ENCODE measurements at places on chromosomes 7 and 10.

- DNase-seq = peak; percentile 17
Observed at GRCh38 chr7:123865517-123866117, 20.6 kb downstream of the HYAL4 start.

DNA sequence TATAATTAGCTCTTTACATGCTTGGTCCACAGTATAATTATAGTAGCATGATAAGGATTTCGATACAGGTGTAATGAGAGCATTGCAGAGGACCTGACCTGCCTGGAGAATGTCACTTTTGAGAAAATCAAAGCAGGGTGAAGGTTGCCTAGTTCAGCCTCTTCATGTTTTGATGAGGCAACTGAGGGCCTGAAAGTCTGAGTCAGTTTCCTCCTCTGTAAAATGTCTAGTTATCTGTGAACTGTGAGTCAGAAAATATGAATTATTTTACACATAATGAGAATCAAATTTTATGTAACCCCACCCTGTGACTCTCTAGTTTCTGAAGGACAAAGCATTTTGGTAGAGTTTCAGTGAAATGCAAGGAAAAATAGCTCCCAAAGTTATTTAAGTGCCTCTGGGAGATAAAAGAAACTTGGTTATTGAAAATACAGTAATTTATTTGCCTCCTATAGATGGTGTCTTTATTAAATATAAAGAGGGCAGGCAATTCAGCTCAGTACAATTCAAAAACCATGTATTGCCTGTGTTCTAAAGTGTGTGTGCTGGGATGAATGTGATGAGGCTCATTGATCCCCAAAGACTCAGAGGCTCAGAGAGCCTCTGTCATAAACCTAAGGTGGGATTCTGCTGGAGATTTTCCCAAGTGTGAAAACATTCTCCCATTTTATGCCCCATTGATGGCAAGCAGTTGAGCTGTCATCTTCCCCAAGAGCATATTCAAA lies 37.3 kb upstream of the SAMD9L start:
- no peak for DNase-seq

- DNase-seq = peak; percentile 21
Observed at GRCh38 chr7:33903791-33904680, 1.3 kb upstream of the BMPER start.

DNA sequence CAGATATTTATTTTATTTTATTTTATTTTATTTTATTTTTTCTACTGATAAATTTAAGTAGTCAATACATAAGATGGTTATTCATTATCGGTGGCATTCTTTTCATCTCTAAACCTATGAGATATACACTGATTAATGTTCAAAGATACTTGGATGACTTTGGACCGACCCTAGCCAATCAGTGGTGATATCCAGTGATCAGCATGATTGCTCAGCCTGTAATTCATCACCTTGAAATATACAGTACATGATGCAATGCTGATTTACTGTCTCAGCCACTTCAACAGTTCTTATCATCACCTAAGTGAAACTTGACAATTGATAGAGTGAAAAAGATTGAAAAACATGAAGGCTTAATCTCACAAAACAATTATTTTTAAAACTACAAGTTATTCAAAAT lies 1651.0 kb downstream of the REEP3 start:
- DNase-seq = no peak

DNA sequence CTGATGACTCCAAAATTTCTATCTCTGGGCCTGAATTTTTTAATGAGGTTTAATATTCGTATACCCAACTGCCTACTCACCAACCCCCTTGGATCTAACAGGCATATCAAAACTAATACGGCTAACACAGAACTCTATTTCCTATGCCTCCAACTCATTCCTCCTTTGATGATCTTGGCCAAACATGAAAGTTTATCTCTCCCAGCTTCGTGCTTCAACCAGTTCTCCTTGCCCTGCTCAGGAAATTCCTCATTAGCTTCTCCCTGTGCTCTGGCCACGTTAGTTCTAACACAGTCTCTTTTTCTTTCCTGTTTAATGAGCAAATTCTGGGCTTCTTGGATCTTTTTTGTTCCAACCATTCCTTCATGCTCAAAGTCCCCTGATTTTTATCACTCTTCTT lies 138.9 kb upstream of the PTN start:
- no peak for DNase-seq

GRCh38 chr7:134513169-134513752 lies 14.1 kb upstream of the AKR1B10 start:
- peak; percentile 35 for DNase-seq

DNA sequence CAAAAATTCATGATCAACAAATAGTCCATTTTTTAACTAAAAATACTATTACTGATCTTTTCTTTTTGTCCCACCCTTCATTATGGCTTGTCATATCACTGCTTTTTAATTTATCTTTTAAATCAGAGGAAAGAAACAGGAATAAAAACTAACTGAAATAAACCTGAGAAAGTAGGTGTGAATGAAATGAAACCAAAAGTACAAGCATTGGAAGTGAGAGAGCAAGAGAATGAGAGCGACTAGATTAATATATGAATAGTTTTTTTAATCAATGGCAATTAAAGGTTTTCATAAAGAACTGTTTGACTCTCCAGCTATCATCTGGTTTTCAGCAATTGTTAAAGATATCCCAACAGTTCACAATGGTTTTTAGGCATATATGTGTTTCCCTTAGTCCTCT lies 137.8 kb downstream of the SPAG6 start:
- DNase-seq = no peak

GRCh38 chr10:130746311-130746710 lies 565.2 kb downstream of the TCERG1L start:
- no peak for DNase-seq

DNA sequence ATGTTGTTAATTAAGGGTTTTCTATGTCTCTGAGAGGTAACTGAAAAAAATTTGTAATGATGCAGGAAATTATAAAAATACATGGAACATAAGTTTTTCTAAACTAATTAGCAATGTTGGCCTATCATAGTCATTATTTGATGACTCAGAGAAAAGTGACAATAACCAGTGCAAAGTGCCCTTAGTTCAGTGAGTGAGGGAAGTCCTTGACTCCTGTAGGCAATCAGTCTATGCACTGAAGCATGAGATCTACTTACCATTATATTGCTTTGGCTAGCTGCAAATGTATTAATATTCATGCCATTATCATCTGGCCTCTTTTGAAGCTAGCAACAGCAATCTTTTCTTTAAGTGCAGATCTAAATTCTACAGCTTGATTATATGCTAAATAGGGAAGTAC lies 40.6 kb downstream of the CCDC172 start:
- DNase-seq = no peak

- no peak for DNase-seq
Observed at GRCh38 chr10:44517635-44518034, 132.7 kb upstream of the CXCL12 start.

- DNase-seq = no peak
Observed at GRCh38 chr10:131977323-131978096, 4.2 kb downstream of the BNIP3 start.

- no peak for DNase-seq
Observed at GRCh38 chr10:98364432-98365102, 50.4 kb downstream of the PYROXD2 start.

DNA sequence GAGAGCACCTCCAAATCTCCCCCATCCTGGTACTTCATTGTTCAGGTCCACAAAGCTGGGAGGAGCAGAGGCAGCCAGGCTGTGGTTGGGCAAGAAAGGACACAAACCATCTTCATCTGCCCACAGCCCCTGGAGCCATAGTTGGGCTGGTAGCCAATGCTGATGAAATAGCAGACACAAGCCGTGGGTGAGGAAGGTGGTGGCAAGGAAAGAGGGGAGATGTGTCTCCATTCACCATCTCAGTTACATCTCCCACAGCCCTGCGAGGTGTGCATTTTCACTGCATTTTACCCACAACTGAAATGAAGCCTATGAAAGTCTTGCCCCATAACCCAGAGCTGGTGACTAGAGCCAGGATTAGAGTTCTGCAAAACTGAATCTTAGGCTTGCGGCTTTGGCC lies 35.0 kb downstream of the PIK3AP1 start:
- DNase-seq = no peak

GRCh38 chr7:64747802-64748201 lies 46.4 kb upstream of the ZNF138 start:
- no peak for DNase-seq

DNA sequence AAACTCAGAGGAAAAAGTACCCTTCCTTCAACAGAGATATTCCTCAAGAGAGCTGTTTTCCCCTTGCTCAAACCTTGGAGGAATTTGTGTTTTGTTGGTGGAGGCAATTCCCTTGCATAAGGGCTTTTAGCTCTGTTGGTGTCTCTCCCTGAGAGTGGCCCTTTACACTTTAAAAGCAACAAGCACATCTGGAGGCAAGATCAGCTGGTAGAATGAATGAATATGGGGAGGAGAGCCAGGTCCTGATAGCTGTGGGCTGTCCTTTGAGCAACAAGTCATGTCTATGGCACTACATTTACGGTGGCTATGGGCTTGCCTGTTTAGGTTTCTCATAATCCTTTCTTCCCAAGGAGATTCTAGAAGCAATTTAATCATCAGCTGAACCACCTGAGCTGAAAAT lies 384.0 kb downstream of the SORCS3 start:
- no peak for DNase-seq

DNA sequence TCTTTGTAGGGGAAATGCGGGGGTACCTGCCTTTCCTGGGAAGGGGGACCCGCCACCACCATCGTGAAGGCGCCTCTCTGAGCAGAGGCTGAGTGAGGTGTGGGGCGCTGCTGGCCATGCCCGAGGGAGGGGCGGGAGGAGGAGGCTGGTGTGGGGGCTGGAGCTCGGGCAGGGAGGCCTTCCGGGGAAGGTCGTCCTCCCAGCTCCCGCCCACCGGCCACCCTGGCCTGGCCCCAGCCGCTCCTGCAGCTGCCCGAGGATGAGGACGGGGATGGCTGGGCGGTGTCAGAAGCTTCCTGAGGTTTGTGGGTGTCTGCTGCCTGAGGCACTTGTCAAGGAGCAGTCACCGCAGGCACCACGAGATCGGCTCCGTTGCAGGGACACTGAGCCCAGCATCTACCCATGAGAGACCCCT lies 11.4 kb downstream of the PWWP2B start:
- DNase-seq = no peak

DNA sequence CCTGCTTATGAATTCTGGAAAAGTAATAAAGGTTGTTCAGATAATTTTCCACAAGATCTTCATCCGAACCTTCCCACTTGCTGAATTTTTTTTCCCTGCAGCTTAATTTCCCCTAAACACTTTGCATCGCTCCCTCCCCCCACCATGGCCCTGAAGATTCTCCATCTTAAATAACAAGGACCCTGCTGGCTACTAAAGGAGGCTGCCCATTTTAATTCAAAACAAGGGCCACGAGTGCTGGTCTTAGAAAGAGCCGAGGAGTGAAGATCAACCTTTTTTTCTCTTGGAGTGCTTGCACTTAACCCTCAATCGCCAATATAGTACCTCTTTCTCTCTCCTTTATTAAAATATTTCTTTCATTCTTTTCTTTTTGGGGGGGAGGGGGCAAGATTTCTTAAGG lies 9.2 kb upstream of the SP8 start:
- DNase-seq = no peak

- no peak for DNase-seq
Observed at GRCh38 chr7:7476381-7476780, 59.3 kb downstream of the COL28A1 start.

GRCh38 chr7:74078461-74078860 lies 5.1 kb upstream of the LIMK1 start:
- DNase-seq = no peak

DNA sequence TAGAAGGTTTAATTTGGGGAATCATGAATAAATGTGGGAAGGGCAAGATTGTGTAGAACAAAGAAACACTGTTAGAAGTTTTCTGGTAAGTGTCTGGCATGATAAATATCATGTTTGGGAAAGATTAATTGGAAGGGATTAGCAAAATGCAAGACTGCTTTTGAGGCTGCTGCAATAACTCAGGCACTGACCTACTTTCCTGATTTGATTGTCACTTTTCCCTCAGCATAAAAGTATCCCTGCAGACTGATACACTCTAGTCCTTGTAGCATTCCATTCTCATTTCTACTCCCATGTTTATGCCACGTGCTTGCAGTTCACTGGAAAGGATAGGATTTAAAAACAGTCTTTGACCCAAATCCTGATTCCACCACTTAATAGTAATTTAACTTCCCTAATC lies 303.3 kb upstream of the SEMA3A start:
- no peak for DNase-seq

- no peak for DNase-seq
Observed at GRCh38 chr10:54808186-54808935, 7.3 kb upstream of the PCDH15 start.

DNA sequence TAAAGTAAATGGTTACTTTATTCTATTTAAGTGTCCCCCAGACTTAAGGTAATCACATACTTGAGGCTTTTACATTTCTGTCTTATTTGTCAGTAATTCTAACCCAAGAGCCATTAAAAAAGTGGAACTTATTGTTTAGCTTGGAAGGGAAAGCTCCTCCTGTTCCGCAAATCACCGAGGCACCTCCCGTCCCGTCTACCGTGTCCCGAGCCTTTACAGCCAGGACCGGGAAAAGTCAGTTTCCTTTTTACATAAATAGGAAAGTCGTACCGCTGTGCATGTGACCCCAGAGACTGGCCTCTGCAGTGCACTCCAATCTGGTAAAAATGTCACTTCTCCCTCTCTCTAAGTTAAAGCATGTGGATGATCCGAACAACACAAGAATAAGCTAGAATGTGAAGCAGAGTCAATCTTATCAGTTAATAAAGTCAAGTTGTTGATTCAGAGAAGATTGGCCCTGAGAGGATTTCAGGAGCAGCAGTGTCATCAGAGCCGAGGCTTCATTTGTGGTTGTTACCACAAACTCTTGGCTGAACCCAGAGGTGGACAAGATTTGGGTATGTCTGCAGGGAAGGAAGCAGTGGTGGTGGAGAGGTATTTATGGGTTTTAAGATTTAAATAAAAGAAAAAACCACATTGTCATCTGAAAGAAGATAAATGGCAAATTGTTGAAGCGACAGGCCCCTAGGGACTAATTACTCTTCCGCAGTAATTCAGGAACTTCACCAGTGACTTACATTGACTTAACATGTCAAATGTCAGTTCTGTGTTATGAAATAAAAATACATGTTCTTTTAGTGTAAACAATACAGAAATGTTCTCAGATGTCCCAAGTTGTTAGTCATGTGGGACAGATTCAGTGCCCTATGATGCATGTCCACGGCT lies 316.6 kb upstream of the ZNF32 start:
- DNase-seq = no peak

DNA sequence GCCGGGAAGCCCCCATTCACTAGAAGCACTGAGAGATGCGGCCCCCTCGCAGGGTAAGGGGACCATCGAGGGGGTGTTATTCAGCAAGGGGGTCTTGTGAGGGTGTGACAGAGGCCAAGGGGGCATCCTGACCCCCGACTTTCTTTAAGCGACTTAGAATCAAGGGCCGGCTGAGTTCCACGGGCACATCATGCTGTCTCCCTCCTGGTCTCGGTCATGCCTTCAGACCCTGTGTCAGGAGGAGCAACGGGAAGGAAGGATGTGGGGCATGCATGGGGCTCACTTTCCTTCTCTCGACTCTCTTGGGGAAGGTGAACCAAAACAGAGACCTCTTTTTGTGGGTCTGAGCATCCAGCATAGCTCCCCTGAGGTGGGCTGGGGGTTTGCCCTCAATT lies 2.5 kb downstream of the ACSL5 start:
- no peak for DNase-seq

DNA sequence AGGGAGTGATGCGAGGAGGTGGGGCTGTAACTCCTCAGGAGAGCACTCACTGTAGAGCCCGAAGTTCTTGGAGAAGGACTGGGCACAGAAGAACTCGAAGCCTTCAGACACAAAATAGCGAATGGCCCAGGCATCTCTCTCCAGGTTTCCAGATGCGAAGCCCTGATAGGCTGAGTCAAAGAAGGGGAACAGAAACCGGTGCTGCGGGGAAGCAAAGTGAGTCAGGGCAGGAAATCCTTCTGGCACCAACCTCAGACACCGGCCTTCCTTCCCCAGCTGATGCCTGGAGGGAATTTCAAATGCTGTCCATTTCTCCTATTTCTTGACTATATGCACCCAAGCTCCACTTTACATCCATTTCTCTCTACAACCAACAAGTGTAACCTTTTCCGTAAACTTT lies 26.8 kb downstream of the GOT1 start:
- DNase-seq = no peak
